ENCODE measurements at places on chromosomes 4 and X. TPM values are rescaled to one million over a fixed set of nuclear protein-coding genes. Genes with fewer than 3 reads are reported as not detected.

DNA sequence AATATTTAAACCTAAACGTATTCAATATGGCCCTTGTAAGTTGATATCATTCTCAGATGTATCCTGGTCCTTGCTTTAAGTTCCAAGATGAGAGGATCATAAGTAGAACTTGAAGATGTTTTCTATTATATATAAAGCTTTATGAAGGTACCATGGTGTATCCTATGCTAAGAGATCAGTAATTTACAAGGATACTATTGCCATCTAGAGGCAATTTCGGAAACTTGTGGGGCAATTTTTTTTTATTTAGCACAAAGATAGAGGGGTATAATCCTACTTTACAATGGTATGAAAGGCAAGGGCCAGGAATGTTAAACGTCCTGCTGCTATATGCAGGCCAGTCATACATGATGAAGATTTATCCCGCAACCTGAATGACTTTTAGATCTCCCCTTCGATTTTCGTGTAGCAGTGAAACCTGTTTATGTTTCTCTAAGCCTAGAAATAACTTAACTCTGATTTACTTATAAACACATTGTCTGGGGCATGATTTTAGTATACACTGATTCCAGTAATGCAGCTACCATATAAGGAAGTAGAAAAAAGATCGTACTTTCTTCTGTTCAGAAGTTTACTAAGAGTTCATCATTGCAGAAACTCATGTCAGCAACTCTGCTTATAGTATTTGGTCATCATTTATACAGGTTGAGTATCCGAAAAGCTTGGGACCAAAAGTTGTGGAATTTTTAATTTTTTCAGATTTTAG, 2.6 kb downstream of the SLC25A31 start:
- DNase-seq: no peak

GRCh38 chrX:40912576-40912975, 172.7 kb upstream of the USP9X start:
- no peak for DNase-seq

DNA sequence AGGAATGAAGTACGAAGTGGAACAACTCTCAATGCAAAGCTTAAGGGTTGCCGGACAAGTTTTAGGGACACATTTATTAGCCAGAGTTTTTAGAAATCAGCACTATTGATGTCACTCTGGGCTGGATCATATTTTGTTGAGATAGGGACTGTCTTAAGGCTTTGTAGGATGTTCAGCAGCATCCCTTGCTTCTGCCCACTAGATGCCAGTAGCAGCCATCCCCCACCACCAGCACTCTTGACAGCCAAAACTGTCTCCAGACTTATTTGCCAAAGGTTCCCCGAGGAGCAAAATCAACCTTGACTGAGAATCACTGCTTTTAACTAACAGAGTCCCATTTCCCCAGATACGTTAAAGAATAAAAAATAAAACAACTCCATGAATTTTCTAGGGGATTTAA, 1497.3 kb downstream of the STIM2 start:
- no peak for DNase-seq

DNA sequence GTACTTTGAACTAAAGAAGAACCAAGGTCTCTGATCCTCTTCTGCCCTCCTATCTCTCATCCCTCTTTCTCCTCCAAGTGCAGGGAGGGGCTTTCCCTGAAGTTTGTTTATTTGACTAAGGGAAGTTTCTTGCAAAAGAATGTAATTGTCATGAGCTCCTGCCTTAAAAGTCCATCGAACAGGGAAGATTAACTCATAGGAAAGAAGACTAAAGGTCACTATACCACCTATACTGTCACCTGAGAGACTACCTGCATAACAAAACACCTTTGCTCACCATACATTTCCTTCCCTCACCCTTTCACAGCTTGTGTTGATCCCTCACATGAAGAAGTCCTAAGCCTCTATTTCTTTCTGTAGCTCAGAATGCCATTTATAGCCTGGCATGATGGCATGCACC, 59.4 kb upstream of the C4orf54 start:
- DNase-seq: no peak

DNA sequence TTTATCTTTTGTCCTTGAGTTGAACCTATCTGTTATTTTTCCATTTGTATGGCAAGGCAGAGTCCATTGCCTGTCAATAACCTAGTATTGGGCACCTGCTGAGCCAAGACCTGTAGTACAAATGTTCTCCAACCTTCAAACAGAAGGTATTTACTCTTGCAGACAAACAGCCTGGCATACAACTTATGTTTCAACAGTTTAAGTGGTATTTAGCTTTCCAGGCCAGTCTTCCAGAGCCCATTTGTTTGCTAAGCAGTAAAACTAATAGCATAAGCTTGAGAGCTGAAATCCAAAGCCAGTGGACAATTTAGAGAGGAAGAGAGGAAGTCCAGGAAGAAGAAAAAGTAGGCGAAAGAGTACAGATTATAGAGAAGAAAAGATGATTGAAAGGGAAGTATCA, 979.3 kb downstream of the GLUD2 start:
- DNase-seq: no peak

GRCh38 chr4:4245172-4245571, 2.9 kb downstream of the TMEM128 start:
- DNase-seq: no peak

DNA sequence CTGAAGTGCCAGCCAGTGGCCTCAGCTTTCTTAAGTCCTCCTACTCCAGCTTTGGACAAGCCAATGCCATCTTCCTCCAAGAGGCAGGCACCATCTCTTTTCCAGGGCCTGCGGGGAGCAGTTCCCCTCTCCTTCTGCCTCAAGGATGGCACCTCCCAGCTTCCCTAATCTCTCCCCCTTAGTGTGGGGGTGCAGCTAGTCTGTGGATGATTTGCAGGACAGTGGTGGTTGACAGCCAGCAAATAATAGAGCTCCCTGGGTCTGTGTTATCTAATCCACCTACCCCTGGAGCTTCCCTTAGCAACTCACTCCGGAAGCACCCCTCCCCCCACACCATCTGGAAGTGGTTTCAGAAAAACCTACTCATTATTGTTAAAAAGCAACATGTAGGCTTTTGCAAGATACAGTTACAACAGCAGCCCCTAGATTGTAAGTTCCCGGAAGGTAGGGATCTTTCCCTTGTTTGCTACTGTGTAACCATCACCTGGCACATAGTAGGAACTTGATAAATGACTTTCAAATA, 247.1 kb downstream of the BCOR start:
- no peak for DNase-seq

- no peak for DNase-seq
Observed at GRCh38 chr4:154521607-154522006, 28.6 kb downstream of the PLRG1 start.

- no peak for DNase-seq
Observed at GRCh38 chr4:100540131-100540530, 22.3 kb upstream of the EMCN start.

DNA sequence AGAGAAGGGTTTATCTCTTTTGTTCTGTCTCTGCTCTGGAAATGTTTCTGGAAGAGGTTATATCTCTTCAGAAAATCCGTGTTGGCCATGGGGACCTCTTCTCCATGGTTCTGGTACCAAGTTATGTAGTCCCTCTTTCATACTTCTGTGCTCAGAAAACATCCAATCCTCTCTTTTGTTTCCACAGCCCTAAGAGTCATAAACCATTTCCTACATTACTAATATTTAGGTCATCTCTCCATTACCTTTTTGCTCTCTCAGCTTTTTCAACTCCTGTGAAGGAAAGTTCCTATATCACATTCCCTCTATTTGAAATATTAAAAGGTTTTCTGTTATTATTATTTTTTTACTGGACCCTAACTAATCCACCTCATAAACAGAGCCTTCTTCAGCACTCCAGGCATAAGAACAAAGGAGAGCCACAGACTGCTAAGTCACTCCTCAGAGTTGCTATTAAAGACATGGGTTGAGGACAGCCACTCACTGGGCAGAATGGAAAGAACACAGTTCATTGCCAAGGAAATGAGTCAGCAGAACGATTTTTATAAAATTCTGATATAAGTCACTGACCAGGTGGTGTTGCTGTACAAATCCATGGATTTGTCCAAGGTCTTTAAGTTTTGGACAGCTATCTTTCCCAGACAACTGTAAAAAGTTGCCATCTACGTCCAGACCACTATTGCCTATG, 122.4 kb upstream of the NPY2R start:
- DNase-seq: no peak

GRCh38 chr4:1239950-1240307, 9.0 kb downstream of the CTBP1 start:
- DNase-seq: no peak

GRCh38 chrX:20715176-20715575, 448.5 kb upstream of the RPS6KA3 start:
- DNase-seq: no peak

DNA sequence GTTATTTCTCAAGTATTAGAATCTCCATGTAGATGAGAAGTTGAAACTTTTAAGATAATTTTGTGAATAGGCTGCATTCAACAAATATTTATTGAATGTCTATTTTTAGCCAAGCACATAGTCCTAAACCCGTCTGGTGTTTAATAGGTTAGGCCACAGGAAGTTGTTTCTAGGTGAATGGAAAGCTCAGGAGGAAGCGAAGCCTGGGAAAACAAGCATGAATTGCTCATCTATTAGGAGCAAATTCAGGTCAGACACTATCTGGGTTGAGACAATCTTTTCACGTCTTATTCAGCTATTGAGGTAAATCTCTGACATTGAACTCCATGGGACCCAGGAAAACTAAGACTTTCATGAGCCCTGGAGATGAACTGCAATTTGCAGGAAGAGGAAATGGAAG, 43.1 kb upstream of the FREM3 start:
- DNase-seq: no peak

- DNase-seq: peak; percentile 76
Observed at GRCh38 chrX:103918571-103919269, 43.7 kb upstream of the TMSB15B start.

GRCh38 chrX:149718757-149719156, 6.9 kb downstream of the MAGEA11 start:
- no peak for DNase-seq

- no peak for DNase-seq
Observed at GRCh38 chr4:119118397-119118796, 17.2 kb upstream of the MYOZ2 start.

DNA sequence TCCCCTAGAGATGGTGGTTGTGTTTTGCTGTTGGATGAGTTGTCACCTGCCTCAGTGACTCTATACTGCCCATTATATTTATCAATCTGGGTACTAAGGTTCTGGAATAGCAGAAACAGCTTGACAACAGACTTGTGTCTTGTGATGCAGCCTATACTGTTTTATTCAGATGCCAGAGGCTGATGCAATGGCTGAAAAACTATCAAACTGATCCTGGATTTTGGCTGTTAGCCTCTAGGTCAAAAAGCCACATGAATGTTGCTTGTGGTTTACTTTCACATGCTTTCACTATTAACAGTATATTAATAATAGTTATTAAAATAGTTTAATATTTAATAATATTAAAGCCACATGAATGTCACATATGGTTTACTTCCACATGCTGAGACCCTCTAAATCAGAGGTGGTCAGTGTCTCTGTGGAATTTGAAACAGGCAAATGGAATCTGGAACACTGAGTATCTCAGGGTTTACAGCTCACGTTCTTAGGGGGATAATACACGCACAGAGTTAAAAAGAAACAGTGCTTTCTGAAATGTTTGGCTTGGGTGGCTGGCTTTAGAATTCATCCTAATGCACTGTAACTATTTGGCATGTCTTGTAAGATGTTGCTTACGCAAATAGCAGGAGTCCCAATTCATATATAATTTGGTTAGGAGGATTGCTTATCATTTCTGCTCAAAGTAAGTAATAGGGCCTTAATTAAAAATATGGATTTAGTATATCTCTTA, 82.5 kb upstream of the LCORL start:
- DNase-seq: no peak

DNA sequence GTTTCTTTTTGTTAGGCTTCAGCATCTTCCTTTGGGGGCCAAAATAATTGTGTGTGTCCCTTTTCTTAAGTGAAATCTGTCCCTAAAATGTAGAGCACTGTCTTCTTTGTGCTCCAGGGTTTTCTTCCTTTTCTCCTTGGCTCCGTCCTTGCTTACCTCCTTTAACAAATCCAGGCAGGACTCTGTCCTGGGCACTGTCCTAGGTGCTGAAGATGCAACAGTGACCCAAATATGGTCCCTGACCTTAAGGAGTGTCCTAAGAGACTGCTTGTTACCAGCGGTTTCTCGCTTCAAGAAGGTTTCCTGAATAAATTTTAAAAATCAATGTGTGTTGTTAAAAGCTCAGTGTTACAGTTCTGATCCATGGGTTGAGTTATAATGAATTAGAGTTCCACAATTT, 471.8 kb downstream of the KCNIP4 start:
- DNase-seq: no peak

- DNase-seq: no peak
Observed at GRCh38 chr4:134952305-134952704, 750.7 kb upstream of the PABPC4L start.

DNA sequence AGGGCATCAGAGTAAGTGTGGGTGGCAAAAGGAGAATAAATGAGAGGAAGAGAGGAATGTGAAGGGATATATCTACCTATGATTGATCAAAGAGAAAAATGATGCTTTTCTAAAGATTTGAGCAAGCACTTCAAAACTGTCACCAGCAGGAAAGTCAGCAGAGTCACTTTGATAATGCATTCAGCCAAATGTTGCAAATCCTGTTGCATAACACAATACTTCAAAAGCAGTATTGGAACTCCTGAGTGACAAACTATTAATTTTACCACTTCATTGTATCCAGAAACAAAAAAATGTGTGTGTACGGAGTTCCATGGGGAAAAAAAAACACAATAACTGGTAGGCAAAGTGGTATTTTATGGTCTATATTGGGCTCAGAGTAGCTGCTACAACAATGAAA, 160.3 kb downstream of the EMCN start:
- DNase-seq: no peak

- no peak for DNase-seq
Observed at GRCh38 chr4:2599304-2599654, 62.8 kb downstream of the FAM193A start.

DNA sequence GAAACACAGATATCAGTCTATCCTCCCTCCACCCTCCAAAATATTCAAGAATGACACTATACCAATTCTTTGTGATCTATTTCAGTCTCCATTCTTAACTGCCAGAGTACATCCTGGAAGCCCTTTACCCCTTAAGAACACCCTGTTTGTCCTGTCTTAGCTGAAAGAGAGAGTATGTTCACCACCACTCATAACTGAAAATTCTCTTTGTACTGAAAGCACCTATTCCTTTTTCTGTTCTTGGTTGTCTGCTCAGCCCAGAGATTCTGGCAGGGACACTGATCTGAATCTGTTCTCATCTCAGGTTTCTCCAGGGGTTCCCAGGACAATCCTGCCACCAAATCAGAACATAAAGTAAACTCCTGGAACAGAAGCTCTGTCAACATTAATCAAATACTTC, 25.4 kb upstream of the EREG start:
- no peak for DNase-seq

GRCh38 chr4:70471897-70472296, at the start of gene MUC7:
MUC7 (plus strand) TSS chr4:70472197; CDS start chr4:70474022, 1,825 bp downstream.
- DNase-seq: no peak

The LRP2BP gene
- total RNA-seq: 1.3 TPM

The PAGE1 gene
- total RNA-seq: not detected

The CITED1 gene
- total RNA-seq: 0.51 TPM

The BMX gene
- 12.9 TPM for total RNA-seq

The MTNR1A gene
- not detected for total RNA-seq

The SPANXN3 gene
- not detected for total RNA-seq

The MAGEA10 gene
- not detected for total RNA-seq

The GPC3 gene
- total RNA-seq: 18.6 TPM

The TMA16 gene
- 11.4 TPM for total RNA-seq

The PIR gene
- 19.2 TPM for total RNA-seq

The EDA gene
- total RNA-seq: 14.9 TPM

The CCDC149 gene
- 7.0 TPM for total RNA-seq

The NOX1 gene
- 0.82 TPM for total RNA-seq

The FGA gene
- total RNA-seq: not detected

The ITIH6 gene
- total RNA-seq: not detected

The MUC7 gene
- not detected for total RNA-seq

All from right atrium auricular region (tissue), 2 donors.